ENCODE measurements at places on chromosomes 5 and 9.

DNA sequence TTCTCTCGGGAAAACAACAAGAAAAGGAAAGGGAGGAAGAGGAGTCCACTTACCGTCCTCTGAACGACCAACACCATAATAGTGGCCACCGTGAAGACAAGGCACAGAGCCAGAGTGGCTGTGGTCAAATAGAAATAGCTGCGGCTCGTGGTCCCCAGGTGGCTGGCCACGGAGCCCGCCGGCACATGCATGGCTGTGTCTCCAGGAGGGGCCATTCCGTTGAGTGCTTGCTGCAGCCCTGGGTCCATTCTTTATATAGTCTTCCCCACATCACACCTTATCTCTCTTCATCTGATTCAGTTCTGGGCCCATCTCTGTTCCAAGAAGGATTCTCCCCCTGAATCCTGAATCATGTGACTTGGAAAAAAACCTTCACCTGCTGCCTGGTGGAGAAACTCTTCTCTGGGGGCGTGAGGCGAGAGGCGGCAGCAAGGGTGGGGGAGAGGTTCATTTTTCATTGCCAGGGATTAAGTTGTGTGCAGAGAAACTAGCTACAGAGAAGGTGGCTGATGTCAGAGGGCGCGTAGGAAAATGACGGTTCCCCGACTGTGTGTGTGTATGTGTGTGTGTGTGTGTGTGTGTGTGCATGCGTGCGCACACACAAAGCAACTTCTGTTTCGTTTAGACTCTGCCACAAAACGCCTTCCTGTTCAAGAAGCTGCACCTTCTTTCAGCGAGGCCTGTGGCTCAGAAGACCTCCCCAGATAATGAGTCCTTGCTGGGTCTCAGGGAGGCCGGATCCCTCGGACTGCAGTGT is at the start of gene TNFSF8:
Gene TNFSF8 (minus strand): TSS at position 536 of the 757 bp plus-strand sequence. CDS start 288 bp downstream, at position 248.
- DNase-seq: no peak

DNA sequence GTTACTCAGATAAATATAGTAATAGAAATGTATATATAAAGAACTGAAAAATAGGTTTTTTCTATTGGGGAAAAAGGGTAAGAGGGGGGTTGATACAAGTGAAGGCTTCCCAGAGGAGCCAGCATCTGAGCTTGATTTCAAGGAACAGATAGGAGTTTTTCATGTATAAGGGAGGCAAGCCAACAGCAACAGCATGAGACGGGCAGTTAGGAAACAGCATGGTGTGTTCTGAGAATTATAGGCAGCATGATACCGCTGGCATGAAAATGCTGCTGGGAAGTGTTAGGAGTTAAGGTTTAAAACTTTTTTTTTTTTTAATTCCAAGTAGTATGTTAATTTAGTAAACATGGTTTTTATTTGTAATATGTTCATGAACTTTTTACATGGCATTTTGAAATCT is 9.7 kb downstream of the CDC37L1 start:
- DNase-seq: no peak

- no peak for DNase-seq
Observed at GRCh38 chr5:16812911-16813310, 123.2 kb downstream of the MYO10 start.

DNA sequence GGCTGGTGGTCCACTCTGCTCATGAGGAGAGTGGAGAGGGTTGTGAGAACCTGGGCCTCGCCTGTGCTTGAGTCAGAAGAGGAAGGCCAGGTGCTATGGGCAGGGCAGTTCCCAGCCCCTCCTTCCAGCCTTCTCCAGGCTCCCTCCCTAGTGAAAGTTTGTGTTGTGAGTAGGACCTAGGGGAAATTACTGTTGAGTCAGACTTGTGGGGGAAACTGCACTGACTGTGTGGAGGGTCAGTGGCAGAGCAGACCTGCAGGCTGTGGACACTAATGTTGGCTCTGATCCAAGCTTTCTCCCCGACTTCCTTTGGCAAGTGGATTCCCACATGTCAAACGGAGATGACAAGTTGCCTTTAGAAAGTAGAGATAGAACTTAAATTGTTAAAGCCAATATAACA is 102.6 kb downstream of the ARHGAP26 start:
- no peak for DNase-seq

- DNase-seq: no peak
Observed at GRCh38 chr9:113603773-113604172, 140.2 kb downstream of the RGS3 start.

GRCh38 chr5:176732736-176733405 is 77.5 kb upstream of the UNC5A start:
- DNase-seq: no peak

GRCh38 chr5:61371474-61371873 is 39.4 kb downstream of the ZSWIM6 start:
- DNase-seq: no peak

GRCh38 chr9:106859957-106860720 is 2.8 kb upstream of the ZNF462 start:
- DNase-seq: no peak

DNA sequence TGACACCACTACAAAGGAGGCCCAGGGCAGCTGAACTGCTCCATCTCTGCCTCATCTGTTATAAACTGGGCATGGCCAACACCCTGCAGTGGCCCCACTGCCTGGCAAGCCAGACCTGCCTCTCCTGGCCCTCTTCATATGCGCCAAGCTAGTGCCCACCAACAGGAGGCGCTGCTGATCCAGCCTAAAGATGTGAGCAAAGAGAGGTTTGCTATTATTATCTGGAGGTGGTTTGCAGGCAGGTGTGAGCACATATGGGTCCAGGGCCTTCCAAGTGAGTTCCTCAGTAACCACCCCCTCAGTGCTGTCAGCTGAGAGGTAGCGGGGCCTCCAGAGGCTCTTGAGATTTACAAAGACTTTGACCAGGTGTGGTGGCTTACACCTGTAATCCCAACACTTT is 232.2 kb downstream of the SYK start:
- DNase-seq: no peak

DNA sequence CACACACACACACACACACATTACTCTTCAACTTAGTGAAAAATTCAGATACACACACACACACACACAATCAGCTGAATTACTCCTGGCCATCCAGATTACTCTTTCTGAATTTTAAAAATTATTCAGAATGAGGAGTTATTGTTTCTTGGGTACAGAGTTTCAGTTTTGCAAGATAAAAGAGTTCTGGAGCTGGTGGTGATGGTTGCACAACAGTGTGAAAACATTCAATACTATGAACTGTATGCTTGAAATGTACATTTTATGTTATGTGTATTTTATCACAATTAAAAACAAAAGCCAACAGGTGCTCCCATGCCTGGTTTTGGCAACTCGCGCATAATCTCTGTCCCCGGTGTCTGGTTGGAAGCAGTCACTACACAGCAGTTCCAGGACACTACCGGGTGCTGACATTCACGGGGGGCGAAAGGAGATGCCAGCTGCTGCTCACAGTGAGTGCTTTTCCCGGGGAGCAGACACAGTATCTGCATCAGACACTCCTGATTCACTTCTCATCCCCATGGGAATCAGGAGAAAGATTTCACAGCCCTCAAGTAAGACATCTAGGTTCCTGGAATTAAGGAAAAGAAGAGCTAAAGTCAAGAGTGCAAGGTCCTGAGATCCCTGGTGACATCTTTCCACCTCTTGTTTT is 55.7 kb downstream of the LHFPL2 start:
- no peak for DNase-seq

- DNase-seq: no peak
Observed at GRCh38 chr5:138491284-138491648, 26.0 kb downstream of the EGR1 start.

- no peak for DNase-seq
Observed at GRCh38 chr5:159458217-159458711, 128.0 kb upstream of the IL12B start.

- DNase-seq: no peak
Observed at GRCh38 chr5:124372457-124372856, 374.0 kb downstream of the ZNF608 start.

DNA sequence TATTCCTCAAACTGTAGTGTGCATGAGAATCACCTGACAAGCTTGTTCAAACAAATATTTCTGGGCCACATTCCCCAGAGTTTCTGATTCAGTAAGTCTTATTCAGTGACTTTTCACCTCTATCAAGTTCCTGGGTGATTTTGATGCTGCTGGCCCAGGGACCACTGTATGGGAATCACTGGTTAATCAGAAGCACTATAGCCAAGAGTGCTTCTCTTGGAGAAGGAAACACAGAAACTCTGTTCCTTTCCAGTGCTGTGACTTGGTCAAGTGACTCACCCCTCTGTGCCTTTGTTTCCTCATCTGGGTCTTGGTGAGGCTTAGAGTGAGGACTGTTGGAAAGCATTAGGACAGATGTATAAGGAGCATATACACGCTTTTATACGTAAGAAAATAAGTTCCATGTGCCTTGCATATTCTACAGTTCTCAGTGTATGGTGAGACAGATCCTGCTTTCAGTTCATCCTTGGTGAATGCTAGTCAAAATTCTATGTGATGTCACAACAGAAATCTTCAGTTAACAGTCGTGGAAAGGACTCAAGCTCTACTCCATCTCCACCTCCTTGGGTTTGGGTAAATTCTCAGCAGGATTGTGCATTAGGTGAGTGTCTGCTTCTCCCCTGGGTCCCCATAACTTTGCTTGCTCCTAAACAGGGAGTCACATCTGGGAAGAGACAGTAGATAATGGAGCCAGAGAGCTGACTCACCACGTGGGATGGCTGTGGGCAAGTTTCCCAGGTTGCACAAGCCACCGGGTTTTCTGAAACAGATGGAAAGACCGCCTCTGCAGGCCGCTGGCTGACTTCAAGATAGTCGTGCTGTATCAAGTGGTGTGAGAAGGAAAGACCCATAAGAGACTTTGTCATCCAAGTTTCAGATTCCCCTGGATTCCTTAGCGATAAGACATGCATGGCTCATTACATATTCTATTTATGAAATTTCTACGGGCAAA is 117.0 kb downstream of the NXNL2 start:
- DNase-seq: no peak

DNA sequence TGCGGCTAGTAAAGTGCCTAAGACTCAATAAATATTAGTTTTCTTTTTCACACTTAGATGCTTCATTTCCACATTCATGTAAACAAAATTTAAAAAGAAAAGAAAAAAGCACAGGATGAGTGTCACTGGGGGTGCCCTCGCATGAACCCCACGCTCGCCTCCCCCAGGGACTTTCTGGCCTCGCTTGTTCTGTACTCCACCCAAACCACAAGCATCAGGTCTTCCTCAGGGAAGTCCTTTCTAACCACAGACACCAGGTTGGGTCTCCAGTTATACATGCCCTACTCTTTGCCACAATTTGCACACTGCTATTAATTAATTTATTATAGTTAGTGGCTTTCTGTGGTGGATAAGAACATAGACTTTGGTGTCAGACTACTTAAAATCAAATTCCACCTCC is 92.4 kb downstream of the RORB start:
- no peak for DNase-seq

DNA sequence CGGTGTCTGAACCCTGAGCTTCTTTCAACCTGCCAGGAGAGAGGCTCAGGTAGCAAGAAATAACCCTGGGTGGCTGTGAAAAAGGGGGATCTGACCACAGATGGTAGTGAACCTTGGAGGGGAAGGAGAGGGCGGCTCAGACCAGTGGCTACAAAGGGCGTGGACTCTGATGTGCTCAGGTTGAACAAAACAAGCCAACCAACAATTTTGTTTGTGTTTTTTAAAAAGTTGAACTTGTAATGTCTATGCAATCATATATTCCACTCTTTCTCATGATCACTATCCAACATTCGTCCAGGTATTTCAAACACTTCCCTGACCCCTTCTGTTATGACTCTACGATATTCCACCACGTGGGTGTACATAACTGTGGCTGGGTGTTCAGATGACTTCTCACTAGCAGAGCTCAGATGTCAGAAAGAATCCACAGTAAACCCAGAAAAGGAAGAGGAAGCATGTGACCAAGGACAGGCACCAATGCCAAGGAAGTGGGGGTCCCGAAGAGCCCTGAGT is 20.0 kb downstream of the PTPN3 start:
- no peak for DNase-seq

GRCh38 chr9:33043671-33044070 is 18.6 kb downstream of the DNAJA1 start:
- DNase-seq: no peak

- DNase-seq: no peak
Observed at GRCh38 chr9:127961613-127962155, 19.1 kb downstream of the EEIG1 start.

DNA sequence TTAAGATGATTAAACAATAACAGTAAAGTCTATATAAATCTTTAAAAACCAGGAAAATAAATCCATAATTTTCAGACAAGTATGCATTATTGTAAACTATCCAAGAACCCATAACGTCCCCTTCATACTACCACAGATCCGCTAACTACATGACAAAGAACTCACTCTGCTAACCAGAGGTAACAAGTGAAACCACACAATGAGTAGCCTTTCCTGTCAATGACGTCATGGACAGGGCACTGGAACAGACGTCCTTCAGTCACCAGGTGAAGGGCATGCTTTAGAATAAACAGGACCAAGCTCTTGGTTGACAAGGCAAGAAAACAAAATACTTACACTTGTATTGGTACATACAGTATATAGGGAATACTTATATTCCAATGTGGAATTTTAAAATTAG is 45.2 kb downstream of the RNF130 start:
- no peak for DNase-seq

- no peak for DNase-seq
Observed at GRCh38 chr9:37969130-37969529, 65.2 kb upstream of the SLC25A51 start.

- DNase-seq: no peak
Observed at GRCh38 chr9:129494113-129494789, 126.7 kb downstream of the C9orf50 start.

DNA sequence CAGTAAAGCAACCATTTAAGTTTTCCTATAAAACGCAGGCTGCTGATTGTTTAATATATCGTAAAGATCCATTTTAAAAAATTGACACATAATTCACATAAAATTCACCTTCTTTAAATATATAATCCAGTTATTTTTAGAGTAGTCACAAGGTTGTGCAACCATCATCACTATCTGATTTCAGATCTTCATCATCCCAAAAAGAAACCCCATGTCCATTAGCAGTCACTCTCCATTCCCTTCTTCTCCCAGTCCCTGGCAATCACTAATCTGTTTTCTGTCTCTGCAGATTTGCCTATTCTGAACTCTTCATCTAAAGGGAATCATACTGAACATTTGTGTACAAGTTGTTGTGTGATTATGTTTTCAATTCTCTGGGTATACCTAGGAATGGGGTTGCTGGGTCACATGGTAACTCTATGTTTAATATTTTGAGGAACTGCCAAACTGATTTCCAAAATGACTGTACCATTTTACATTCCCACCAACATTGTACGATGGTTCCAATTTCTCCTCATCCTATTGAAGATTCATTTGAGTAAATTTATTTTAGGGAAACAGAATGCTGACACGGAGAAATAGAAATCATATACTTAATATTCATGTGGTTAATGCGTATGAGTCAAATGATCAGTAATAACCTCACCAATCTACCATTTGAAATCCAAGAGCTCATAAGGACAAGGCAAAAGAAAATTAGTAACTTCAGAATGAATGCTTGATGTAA is 57.8 kb upstream of the PLPP1 start:
- no peak for DNase-seq

All from cortex of kidney (tissue), 1 donor.